ENCODE measurements at places on chromosomes 1 and 21. TPM values are rescaled to one million over a fixed set of nuclear protein-coding genes. Genes with fewer than 3 reads are reported as not detected.

DNA sequence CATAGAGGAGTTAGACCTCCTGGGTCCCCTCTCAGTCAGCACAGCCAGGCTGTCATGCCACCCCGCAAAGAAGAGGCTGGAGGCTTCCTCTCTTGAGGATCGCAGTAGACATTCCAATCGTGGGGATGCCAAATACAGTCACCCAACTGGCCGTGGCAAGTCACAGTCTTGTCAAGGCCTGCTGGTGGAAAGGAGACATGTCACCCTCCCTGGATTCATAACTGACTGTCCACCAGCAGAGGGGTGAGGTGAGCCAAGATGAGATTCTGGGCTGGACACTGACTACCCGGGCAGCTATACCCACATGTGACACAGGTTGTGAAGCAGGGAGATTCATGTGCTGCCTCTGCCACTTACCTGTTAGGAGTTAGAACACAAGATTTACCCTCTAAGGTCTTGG is 123.5 kb upstream of the NGF start:
- DNase-seq, result no peak

GRCh38 chr1:86552376-86552775 is 5.5 kb downstream of the CLCA4 start:
- no peak for DNase-seq

DNA sequence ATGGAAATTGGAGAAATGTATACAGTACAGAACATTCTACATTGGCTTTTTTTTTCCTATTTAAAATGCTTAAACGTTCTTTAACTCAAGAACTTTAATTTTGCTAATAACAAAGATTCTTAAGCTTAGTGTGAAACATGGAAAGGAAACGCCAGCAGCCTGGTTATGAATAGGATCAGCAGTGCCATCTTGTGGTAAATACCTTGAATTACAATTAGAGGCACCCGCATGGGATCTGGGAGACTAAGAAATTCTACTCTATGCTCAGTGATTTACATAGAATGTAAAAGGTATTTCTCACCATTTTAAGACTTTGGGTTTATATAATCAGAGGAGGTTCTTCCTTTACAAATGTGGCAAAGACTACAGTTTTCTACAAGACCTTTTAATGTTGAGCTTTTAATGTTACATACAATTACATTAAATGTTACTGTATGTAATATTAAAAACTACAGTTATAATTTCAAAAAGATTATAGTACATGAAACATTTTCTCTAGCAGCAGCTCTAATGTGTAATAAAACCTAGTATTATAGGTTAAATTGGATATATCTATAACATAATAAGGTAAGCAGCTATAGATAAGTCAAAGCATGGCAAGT is 32.1 kb upstream of the APOBEC4 start:
- DNase-seq, result no peak

Gene CLCNKB
- total RNA-seq, result not detected

DNA sequence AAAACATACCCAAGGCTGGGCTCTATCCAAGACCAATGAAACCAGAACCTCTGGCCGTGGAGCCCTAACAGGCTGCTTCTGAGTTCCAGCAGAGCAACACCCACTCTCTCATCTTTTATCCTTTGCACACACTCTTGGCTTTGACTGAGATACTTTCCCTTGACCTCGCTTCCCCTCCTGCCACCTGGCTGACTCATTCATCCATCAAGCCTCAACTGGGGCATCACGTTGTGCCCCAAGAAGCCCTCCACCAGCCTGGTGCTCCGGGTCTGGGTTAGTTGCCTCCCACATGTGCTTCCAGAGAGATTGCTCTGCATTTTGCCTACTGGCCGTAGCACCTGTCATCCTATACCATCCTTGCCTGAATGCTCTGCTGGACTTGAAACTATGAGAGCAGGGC is 34.5 kb upstream of the SERBP1 start:
- no peak for DNase-seq

Gene SELP
- total RNA-seq, result 0.27 TPM

DNA sequence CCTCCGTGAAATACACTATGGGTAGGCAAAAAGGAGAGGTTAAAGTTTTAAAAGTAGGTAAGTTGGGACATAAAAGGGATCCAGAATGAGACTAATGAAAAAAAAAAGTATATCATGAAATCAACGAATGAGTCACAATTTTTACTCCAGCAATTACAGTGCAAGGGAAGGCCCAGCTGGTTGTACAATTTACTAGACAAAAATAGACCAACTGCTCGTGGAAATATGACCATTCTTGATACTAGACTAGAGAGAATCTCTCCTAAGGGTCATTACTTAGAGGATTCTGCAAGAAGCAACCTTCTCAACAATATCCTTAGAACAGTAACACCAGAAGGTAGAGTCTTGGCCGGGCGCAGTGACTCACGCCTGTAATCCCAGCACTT is 55.1 kb upstream of the EFHD2 start:
- no peak for DNase-seq

Gene RIMKLA
- total RNA-seq, result not detected

Gene RGS4
- total RNA-seq, result not detected

Gene FRRS1
- total RNA-seq, result 1.2 TPM

GRCh38 chr1:99529002-99529401 is 116.9 kb upstream of the PALMD start:
- DNase-seq, result no peak

Gene ATP13A2
- 27.6 TPM for total RNA-seq

Data from activated B cell treated with CpG ODN at 0.5 μM for 24 hours (primary cell).